ENCODE measurements at places on chromosomes 1 and 21.

GRCh38 chr21:33308586-33309490, 15.9 kb upstream of the IFNAR1 start:
- DNase-seq, result peak; percentile 35

- no peak for DNase-seq
Observed at GRCh38 chr1:53618500-53619366, 120.2 kb downstream of the GLIS1 start.

DNA sequence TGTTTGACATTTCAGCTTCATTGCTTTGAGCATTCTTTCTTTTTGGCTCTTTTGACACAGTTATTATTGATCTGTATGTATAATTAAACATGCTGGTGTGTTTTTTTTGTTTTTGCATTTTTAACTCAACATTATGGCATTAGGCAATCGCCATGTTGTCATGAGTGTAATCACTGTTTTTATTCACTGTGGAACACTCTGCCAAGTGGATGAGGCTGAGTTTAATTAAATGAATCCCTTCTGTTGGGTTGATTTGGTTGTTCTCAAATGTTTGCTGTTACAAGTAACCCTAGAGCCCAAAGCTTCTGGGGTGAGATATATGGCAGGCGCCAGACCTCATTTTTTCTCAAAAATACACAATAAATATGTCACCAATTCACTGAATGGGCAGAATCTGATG, 428.1 kb downstream of the MATN1 start:
- DNase-seq, result no peak

DNA sequence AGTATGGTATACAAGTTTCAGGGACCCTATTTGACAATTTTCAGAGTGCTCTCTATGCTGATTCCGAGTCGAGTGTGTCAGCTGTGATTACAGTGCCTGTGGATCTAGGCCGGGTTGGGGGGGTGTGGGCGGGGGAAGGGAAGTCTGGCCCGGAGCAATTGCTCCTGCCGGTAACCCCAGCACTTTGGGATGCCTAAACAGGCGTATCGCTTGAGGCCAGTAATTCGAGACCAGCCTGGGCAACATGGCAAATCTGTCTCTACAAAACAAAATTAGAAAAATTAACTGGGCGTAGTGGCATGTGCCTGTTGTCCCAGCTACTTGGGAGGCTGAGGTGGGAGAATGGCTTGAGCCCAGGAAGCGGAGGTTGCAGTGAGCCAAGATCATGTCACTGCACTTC, 1.6 kb upstream of the IL10RB start:
- no peak for DNase-seq
